Activated naive CD4-positive, alpha-beta T cell treated with anti-CD3 and anti-CD28 coated beads, Interleukin-2, amount 50 U/mL, for 16 hours (primary cell): ENCODE measurements at places on chromosomes 5 and 9.

DNA sequence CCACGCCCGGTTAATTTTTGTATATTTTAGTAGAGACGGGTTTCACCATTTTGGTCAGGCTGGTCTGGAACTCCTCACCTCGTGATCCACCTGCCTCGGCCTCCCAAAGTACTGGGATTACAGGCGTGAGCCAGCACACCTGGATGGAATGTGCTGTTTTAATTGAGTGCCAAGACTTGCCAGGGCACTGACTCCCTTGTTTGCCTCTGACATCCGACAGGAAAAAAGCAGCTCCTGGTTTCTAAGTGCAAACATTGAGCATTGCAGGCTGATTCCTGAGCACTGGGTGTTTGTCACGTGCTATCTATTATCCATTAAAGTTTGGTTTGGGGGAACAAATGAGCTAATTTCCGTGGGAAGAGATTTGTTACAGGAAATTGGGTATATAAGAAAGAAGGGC is 70.6 kb upstream of the CKMT2 start:
- no peak for DNase-seq

DNA sequence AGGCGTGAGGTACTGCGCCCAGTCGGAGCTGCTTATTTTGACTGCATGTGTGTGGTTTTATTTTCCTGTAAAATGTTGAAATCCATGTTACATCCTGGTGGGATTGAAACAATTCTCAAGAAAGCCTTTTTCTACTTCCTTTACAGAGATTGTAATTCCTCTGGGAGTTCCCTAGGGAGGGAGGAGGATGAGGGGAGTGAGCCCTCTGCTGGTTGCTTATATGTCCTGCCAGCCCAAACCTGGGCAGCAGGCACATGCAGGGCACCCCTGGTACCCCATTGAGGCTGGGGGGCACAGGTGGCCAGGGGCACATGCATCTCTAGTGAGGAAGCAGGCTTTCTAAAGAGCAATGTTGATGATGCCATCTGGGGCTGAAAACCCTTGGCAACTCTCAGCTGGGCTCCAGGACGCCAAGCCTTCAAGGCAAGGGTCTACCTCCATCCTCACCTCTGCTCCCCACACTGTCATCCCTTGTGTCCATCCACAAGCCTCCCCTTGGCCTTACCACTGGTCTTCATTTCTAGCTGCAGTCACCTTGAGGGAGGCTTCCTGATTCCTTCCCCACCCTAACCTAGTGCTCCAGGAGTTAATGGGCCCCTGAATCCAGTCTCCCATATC is 84.7 kb upstream of the TNFSF8 start:
- no peak for DNase-seq

DNA sequence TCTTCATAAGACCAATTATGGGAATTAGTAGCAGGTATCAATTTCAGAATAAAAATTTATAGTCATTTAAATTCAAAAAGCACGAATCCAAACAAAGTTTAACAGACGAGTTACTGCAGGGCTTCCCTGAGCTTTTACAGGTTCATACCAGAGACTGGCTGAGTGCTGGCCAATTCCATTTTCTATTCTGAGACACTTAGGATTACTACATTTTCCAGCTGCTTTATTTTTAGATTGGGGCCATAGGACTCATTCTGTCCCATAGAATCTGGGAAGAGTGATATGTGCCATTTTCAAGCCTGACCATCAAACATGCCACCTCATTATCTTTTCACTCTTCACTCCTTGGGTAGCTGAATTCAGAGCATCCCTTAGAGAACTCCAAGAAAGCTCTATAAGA is 410.7 kb downstream of the DNAH5 start:
- DNase-seq, result no peak

GRCh38 chr5:109866051-109866450 is 176.3 kb downstream of the MAN2A1 start:
- DNase-seq, result no peak

DNA sequence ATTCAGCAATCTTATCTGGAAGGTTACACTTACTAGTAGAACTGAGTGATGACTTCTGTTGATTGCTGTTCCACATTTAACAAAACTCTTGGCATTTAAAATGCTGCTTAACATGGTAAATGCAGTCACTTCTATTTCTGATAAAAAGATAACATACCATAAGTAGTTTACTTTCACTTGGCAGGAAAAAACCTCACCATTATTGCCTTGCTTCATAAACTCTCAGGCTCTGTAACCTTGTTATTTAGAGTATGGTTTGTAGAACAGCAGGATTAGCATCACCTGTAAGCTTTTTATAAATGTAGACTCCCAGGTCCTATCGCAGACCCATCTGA is 55.5 kb downstream of the AUH start:
- no peak for DNase-seq

GRCh38 chr9:68775003-68775730 is 70.1 kb downstream of the PIP5K1B start:
- DNase-seq, result no peak

- no peak for DNase-seq
Observed at GRCh38 chr9:90860382-90860781, 58.8 kb downstream of the SYK start.

DNA sequence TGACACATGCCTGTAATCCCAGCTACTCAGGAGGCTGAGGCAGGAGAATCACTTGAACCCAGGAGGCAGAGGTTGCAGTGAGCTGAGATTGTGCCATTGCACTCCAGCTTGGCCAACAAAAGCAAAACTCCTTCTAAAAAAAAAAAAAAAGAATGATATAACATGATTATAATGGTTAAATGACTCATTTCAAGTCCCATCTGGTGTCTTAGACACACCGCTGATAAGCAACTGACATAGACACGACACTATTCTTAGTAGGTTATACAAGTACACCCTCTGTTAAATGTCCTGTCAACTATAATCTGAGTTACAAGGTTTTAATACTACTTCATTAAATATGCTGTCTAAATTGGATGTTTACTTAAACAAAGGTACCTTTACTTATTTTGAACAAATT is 405.3 kb upstream of the CLINT1 start:
- no peak for DNase-seq

DNA sequence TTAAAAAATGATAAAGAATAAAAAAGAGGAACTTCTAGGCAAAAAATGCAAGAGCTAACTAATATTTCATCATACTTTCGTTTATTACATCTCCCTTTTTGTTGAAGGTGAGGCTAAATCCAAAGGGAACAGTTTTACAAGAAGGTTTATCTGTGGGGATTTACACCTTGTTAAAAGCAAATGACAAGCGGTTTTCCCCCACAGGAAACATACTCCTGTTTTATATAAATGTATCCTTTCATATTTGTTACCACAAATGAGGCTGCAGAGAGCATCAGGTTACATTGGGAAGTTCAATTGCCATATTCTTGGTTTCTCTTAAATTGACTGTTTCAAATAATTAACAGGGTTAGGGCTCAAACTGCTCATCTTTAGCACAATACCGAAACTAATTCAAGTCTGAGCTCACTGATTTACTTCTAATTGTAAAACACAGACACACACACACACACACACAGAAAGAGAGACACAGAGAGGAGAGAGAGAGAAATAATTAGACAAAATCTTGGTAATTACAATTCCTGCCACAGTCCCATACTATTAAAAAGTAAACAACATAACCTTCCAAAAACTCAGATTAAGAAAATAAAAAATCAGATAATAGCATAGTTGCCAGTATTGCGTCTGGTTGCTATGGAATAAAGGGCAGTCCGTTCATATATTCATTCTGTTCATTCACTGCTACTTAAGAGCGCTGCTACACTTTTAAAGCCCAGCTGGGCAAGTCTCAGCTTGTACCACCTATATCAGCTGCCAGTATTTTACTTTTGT is 17.1 kb downstream of the RFX3 start:
- no peak for DNase-seq

DNA sequence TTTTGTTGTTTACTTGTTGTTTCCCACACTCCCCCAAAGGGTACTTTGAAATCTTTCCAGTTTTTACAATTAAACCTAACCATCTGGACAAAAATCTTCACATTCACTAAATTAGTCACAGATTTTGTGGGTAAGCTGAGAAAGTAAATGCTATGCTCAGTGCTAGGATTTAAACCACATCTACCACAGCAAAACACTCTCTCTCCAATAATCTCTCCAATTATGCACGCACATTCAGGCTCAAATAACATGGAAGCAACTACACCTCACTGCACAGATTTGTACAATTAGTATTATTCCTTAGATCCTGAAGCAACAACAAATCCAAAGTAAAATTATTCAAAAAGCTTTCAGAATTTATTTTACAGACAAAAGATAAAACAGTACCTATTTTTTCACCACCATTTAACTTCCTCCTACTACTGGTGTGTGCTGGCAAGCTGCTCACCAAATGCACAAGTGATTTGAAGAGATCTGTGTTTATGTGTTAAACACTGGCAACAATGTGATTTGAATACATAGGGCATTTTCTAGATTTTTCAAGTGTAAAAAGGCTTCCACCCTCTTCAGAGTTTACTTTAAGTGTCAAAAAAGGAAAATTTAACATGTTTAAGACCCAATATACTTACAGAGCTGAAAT is 16.6 kb downstream of the ZNF608 start:
- DNase-seq, result no peak

DNA sequence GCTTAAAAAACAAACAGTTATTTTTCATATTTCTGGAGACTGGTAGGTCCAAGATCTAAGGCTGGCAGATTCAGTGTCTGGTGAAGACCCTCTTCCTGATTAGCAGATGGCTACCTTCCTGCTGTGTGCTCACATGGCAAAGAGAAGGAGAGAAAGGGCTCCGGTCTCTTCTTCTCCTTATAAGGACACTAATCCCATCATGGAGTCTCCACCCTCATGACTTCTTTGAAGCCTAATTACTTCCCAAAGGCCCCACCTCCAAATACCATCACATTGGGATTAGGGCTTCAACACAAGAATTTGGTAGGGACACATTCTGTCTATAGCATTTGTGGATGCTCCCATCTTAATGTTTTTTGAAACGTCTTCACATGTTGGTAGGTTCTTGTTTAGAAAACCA is 391.1 kb downstream of the TMEM161B start:
- DNase-seq, result no peak

DNA sequence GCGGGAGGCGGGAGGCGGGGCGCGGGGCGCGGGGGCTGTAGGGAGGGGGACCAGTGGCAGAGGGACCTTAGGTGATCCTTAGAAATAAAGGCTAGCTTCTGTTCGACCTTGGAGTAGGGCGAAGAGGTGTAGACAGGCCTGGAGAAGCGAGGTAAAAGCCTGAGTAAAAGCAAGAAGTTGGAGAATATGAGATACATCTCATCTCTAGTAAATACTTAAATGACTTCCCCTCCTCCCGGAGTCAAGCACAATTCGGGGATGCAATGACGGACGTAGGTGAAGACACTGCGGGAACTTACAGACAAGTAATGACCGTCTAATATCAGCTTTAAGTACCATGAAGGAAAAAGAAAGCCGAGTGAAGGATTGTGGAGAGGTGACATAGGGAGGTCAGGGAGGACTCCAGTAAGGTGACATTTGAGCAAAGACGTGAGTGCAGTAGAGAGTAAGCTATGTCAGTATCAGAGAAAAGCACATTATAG is 466 bp downstream of the SMC2 start:
- DNase-seq, result no peak

GRCh38 chr5:2696156-2696807 is 55.2 kb downstream of the IRX2 start:
- no peak for DNase-seq
